T-helper 1 cell (primary cell): ENCODE measurements at places on chromosomes 6 and 20.
A peak's percentile ranks its signal among the peaks of the same experiment; 100 is the strongest.

DNA sequence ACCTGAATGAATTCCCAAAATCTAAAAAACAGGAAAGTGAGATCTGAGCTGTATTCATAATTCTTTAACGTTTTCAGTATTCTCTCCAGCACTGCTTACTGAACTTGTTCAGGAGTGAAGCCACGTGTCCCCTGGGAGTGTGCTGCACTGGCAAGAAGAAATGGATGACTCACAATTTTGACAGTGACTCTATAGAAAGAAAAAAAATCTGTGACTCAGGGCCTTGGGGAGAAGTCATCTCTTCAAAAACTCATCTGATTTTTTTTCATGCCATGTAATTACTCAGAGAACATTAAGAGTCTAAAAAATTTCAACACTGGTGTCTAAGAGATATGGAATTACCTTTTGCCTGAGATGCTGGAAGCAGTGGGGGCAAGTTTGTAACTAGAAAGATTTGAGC, 39.7 kb downstream of the ANKEF1 start:
- no peak for DNase-seq

GRCh38 chr20:32985596-32985995, 18.6 kb downstream of the SUN5 start:
- DNase-seq: no peak

DNA sequence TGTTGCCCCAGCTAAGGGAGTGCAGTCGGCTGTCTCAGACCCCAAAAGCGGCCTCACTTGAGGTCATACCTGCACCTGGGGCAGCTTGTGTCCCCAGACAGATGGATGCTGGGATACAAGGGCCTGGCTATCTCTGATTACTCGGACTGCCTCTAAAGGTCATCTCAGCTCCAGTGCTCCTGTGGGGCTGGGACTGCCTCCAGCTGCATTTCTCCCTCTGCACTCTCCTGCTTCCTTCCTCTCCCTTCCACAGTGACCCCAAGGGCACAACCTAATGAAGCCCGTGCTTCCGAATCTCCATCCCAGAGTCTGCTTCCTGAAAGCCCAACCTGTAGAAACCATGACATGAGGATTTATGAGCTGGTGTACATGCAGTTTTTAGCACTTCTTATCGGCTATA, 22.8 kb upstream of the OCSTAMP start:
- no peak for DNase-seq

DNA sequence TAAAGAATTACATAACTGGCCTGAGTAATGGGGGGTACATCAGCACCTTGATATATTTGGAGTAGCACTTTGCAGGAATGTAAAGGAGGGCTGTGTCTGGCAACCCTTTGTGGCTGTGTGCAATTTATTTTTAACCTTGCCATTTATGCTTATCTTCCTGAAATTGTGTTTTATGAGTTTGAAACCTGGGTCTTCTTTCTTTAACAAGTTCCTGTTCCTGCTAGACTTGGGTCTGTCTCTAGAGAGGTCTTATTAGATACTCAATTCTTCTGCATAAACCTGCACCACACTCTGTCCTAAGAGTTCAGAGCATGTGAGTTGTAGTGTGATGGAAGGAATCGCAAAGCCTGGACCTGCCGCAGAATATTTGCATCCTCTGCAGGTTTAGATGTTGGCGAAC, 181.0 kb downstream of the JARID2 start:
- no peak for DNase-seq

DNA sequence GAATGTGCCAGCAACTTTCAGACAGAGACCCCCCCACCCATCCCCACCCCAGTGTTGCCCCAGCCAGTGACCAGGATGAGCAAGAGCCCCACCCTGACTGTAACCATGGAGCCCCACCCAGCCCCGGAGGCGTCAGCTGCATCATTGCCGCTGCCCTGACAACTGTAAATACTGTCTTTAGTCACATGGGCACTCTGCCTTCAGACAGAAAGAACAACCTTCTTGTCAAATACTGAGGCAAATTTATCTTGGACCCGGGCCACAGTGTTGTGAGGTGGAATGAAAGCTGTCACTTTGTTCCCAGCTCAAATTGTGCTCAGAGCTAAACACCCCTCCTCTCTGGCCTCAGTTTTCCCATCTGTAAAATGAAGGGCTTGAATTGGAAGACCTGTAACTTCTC, 23.7 kb downstream of the MOCS3 start:
- no peak for DNase-seq

GRCh38 chr6:12543953-12544352, 172.6 kb upstream of the PHACTR1 start:
- no peak for DNase-seq

DNA sequence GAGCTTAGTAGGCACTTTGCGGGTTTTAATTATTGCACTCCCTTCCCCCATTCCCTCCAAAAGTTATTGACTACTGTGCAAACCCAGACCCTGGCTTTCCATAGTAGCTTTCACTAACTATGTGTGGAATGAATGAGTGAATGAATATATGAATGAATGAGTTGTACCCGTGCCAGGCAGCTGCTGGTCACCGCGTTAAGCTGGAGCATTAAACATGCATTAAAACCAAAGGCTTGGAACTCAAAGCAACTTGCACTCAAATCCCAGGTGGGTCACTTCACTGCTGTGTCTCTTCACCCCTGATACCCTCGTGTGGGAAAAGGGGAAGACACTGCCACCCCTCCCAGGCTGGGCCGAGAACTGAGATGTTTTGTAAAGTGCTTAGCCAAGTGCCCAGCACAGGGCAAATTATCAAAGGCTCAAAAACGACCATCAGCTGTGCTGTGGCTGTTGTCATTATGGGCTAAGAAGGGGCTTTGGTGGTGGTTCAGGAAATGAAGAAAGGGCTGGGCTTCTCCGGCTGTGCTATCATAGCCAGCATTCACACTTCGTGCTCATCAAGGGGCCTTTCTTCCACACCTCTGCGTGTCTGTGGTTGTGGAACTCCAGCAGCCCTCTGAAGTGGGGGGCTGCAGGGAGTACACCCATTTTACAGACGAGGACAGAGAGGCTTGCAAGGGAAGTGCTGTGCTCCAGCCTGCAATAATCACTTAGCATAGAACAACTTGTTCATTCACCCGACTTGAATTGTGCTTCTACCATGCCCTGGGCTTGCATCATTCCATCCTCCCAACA, 60.2 kb upstream of the STX16 start:
- DNase-seq: no peak

DNA sequence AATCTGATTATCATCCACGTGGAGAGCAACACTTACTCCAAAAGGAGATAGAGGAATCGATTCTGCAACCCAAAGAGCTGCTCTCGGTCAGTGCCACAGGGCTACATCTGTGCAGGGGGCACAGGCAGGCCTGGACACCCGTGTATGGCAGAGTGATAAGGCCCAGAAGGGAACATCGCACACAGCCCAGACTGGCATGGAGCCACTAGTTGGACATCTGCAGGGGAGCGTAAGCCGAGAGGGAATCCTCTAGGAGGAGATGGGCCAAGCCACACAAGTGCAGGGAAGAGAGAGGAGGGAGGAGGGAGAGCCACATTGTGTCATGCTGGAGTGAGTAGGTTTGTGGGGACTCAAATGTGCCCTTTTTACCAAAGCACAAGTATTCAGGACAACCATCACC, 50.4 kb upstream of the ENTPD6 start:
- no peak for DNase-seq

- DNase-seq: no peak
Measured at GRCh38 chr6:113707194-113707593, 150.0 kb upstream of the MARCKS start.

DNA sequence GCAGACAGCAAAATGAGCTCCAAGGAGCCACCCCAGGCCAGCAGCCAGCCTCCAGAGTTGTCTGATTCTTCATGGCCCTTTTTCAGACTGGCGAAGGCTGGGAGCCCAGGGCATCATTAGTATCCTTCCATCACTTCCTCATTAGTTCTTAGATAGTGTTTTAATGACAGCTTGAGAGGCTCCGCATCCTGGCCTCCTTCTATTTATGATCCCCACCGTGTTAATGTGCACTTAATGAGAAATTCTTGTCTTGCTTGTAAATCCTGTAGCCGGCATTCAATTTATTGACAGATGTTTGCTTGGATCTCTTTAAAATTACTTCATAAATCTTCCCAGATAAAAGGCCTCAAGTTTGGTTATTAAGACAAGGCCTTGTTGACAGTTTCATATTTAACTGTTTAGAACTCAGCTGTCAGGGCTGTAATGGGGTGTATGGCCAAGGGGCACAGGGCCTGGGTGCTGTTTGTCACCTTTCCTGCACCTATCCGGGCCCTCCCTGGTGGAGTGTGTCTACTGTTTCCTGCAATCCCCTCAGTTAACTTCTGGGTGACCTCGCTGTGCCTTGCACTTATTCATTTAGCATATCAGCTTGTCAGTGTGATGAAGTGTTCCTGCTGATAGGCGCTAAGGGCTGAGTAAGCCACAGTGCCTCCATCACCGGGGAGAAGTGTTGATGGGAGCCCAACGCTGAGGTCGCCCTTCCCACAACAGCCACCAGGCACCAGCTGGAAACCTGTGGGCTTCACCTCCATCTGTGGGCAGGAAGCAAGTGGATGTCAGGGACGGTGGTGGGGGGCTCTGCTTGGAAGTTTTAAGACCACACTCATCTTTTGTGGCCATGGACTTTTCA, 169.3 kb downstream of the TSHZ2 start:
- no peak for DNase-seq

- peak; percentile 72 for DNase-seq
Measured at GRCh38 chr6:149211046-149211571, 106.4 kb upstream of the TAB2 start.

DNA sequence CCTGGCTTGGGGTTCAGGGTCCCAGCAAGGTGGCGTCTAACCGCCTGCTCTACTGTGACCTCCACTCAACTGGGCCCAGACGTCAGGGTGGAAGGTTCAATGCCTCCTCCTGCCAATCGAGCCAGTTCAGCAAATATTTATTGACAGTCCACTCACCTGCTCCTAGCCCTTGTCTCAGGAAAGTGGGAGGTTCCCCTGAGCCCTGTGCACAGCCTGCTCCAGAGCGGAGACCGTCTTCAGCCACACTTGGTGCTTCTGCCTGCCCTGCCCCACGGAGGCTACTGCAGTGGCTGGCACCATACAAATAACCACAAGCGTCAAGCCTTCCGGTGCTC, 6.1 kb downstream of the CCDC167 start:
- no peak for DNase-seq

DNA sequence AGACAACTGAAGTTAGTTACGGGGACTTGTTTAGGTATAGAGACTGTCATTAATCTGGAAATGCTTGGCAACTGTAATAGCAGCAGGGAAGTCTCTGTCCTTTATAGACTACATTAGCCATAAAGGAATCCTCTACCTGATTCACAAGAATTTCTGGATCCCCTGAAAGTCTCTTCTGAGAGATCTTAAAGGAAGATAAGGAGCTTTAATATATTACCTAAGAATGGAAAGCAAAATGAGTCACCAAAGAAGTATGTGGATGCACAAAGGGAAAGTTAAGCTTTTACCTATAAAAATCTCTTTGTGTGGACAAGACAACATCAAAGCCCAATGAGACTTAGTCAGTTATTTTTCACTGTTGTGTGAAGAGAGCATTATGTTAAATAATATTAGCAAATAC, 92.2 kb upstream of the RSPO3 start:
- DNase-seq: no peak

GRCh38 chr6:2505624-2506023, 245.1 kb downstream of the MYLK4 start:
- DNase-seq: no peak

DNA sequence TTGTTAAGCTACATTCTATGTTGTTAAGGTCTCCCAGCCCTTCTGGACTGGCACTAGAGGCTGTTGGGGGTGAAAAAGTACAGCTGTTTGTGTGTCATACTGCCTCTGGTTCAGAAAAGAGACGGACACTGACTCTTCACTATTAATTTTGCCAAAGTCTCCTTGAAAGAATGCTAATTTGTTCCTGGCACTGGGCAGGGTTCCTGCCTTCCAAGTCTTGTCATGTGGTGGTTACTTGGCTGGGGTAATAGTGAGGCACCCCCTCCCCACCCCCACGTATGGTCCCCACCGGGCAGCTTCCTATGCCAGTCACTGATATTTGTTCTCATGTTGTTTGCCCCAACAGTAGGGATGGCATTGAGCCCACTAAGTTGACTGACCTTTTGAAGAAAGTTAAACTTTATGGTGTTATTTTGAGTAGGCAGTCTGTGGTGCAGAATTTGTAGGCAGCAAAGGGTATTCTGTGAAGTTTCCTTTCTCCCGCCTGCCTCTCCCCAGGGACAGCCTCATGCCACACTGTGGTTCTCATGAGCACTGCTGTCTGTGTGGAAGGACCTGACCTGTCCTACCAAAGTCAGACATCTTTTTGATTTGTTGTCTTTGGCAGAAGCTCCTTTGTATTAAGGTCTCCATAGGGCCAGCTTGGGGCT, 8.7 kb downstream of the CDS2 start:
- DNase-seq: no peak

GRCh38 chr6:56959938-56960337, 5.0 kb downstream of the BEND6 start:
- no peak for DNase-seq

DNA sequence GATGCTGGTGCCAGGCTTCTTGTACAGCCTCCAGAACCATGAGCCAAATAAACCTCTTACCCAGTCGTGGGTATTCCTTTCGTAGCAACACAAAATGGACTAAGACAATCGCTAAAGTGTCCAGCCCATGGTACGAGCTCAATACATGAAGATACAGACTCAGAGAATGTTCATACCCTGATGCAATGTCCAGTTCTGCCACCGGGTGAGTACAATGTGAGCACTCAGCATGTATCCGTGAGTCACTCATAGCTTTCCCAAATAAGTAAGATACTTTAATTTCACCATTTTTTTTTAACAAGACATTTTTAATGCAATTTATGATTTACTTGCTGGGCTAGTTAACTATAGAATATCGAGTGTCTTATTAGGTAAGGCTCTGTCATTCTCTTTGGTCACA, 26.7 kb upstream of the PDE10A start:
- DNase-seq: no peak

DNA sequence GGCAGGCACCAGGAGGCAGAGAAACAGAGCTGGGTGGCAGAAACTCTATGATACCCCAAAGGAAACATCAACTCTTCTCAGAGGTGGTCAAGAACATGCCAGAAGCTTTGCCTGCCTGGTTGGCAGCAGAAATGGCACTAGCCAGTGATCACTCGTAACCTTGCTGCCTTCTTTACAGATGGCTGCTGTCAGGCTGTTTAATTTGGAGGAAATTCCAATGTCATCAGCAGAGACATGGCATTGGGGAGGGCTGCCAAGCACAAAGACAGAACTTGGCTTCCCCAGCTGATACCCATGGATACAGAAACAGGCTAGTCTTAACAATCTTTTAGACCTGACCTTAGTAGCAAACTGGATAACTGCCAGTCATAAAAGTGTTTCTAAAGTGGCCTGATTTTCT, 153.6 kb downstream of the GMPR start:
- DNase-seq: no peak

DNA sequence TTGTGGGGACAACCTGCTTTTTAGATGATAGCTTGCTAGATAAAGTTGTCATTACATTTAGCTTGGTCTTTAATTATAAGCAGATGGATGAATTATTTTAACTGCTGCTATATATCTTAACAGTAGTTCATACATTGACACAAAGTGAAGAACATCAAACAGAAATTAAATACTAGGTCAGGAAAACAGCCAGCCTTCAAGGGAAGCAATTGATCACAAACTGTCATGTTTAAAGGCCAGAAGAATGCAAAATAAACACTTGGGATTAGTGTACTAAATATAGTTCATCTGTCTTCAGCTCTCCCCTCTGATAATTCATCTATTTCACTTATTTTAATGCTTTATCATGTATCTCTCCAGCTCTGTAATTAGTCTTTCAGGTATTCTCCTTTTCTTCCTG, 225.1 kb upstream of the FERMT1 start:
- DNase-seq: no peak

- no peak for DNase-seq
Measured at GRCh38 chr6:54252916-54253315, 55.3 kb upstream of the TINAG start.

GRCh38 chr6:47288267-47289090, 21.2 kb downstream of the TNFRSF21 start:
- no peak for DNase-seq
